ENCODE measurements at places on chromosomes 11 and 22.

DNA sequence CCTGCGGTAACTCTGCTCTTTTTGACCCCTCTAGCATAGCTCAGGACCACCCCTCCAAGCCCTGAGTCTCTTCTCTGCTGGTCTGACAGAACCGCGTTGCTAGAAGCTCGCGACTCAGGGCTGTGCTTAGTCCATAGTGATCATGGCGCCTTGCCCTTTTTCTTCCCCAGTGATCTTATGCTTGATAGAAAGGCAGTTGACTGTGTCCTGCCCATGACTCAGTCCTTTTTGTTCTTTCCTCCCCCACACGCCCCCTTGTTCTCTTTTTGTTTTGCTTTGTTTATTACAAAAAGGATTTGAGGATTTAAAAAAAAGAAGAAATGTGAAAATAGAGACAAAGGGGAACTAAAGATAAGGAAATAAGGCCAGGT is 17.5 kb downstream of the IL17RA start:
- DNase-seq: no peak

DNA sequence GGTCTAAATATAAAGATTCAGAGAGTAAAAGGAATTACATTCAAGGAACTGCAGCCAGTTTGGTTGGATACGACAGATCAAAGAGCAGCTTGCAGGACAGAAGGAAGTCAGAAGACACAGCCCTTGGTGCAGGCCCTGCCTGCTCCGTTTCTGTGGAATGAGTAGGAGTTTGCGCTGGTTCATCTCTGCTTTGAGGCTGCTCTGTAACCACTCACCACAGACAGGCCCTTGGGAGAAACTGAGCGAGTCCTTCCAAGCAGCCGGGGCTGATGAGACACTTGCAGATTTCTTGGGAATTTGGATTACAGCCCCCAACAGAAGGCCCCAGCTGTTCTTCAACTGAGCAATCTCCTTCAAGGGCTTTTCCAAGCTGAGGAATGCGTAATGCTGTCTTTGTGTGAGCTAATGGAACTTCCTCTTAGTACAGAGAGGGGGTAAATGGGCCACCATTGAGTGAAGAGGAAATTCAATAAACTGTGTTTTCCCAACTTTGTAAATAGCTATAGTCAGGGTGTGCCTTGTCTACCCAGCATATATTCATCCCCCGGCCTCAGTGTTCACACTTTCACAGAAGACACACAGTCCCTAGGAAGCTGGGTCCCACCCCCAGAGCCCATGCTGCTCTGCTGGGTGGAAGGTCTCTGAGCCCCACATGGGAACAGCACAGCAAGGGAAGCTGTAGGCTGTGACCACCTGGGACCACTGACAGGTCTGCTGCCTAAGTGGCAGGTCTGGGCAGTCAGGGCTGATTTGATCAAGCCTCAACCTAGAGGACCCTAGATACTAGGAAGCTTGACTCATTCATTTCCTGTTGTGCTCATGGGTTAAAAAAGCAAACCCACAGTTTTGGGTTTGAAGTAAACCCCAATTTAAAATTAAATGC is 16.6 kb downstream of the IL10RA start:
- no peak for DNase-seq

DNA sequence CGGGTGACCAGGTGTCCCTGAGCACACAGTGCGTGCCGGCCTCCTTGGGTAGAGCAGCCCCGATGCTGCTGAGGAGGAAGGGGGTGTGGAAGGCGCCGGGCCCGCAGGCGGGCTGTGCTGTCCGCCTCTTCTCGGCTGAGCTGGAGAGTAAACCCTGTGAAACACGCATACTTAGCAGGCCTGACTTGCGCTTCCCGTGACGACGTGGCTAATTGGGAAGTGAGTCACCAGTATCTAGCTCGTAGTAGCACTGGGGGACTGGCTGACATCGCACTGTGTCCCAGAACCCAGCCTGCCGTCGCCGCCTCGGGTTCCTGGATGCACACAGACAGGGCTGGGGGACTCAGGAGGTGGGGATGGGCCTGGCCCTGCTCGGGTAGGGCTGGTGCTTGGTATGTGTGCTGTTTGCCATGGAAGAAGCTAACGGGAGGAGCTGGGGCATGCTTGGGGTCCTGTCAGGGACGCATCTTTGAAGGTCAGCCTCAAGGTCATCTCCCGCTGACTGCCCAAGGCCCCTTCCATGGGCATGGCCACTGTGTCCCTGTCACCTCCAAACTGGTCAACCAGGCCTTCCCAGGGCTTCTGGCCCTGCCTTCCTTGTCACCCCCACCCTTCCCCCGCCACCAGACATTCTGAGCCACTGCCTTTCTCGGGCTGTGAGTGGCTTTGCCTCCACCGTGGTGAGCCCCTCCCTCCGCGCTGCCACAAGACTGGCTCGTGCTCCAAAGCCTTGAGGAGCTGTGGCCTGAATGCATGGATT is 1327.0 kb downstream of the BRD1 start:
- no peak for DNase-seq

DNA sequence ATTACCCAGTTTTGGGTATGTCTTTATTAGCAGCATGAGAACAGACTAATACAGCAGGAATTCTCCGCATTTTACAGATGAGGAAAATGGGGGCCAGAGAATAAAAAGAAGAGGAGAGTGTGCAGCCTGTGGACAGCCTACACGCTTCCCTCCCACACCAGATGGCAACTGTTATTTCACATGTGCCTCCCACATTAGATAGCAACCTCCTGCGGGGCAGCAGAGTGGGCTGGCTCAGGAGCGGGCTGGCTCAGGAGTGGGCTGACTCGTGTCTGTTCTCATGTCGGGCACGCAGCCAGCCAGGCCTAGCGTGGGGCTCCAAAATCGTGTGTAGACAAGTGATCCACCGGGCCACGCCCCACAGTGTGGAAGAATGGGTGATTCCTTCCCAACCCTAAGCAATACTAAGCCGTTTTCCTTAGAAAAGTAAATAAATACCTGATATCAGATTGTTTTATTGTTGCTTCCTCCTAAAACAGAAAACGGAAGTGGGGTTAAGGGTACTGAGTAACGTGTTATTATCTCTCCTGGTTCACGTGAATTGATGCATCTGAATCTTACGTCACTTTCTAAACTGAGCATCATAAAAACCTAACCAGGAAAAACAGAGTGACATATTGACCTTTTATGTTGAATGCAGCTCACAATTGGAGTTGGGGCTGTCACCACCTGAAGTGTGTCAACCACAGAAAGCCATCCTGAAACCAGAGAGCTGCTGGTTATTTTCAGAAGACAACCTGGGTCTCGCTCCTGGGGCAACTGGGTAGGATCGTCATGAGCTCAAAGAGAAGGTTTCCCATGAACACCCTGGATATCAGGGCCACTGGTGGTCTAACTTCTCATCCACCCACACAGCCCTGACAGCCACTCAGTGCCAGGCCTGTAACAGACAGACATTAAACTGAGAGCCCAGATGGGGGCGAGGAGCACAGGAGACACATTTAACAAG is 3.3 kb downstream of the TTLL1 start:
- DNase-seq: no peak

DNA sequence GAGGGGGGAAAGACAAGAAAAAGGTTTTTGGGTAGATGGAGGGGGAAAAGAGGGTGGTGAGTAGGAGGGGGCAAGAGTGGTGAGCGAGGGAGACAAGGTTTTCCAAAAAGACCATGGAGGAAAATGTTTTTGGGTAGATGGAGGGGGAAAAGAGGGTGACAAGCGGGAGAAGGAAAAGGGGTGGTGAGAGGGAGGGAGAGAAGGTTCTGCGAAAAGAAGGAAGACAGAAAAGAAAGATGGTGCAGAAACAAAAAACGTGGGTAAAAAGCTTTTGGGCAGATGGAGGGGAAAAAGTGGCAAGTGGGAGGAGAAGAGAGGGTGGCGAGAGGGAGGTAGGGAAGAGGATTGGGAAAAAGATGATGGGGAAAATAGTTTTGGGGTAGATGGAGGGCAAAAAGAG is 116.0 kb upstream of the SERPIND1 start:
- no peak for DNase-seq

DNA sequence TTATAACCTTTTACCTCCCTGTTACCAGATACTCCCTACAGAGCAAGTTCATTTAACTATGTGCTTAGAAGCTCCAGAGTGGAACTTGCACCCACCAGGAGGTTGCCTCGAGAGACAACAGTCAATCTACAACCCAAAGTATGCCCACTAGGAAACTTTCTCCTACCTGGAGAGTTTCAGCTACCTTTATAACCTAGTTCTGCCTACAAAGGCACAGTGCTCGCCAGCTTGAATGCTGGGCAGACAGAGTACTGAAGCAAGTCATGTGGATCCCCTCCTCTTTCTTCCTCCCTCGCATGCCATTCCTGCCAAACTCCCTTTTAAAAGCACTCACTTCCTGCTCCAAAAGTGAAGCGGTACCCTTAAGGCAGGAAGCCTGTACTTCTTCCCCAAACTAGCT is 258.9 kb downstream of the SWAP70 start:
- DNase-seq: no peak

DNA sequence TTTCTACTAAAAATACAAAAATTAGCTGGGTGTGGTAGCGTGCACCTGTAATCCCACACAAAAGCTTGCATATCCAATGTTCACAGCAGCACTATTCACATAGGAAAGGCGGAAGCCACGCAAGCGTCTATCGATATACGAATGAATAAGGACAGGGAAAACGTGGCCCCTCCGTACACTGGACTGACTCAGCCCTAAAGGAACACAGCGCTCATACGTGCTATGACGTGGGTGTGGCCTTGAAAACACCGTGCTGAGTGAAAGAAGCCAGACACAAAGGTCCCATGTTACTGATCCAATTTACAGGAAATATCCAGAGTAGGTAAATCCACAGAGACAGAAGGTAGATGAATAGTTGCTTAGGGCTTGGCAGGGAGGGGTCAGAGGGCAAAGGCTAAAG is 7.0 kb downstream of the LMF2 start:
- DNase-seq: no peak

- peak; percentile 84 for DNase-seq
Measured at GRCh38 chr11:47467357-47467756, 18.4 kb upstream of the RAPSN start.

DNA sequence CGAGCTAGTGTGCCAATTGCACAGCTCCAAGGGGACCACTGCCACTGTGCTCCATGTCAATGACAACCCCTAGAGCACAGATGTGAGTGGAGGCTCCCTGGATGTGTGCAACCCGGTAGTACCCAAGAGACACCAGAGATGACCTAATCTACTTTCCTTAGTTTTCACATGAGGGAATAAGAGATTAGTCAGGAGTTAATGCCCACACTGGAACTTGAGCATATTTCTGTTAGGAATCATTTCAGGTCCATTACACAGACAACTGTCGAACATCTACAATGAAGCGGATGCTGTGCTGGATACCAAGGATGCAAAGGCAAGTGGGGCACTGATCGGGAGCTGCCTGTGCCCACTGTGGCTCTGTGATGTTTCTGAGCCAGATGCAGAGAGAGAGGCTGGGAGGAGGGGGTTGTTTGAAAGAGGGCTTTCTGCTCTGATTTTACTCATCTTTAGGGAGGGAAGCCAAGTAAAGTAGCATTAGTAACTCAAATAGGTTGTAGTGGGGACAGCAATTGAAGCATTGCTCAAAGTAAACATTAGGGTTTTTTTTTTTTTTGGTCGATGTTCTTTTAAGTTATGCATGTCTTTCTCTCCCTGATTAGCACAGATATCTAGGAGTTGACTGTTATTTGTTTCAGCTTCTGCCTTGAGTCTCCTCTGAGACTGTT is 82.5 kb upstream of the SORL1-AS1 start:
- DNase-seq: peak; percentile 30

- no peak for DNase-seq
Measured at GRCh38 chr22:43296276-43296902, 46.8 kb downstream of the SCUBE1 start.
